ENCODE measurements at places on chromosomes 5 and 9.

- no peak for DNase-seq
Measured at GRCh38 chr5:39513236-39513635, 88.5 kb upstream of the DAB2 start.

DNA sequence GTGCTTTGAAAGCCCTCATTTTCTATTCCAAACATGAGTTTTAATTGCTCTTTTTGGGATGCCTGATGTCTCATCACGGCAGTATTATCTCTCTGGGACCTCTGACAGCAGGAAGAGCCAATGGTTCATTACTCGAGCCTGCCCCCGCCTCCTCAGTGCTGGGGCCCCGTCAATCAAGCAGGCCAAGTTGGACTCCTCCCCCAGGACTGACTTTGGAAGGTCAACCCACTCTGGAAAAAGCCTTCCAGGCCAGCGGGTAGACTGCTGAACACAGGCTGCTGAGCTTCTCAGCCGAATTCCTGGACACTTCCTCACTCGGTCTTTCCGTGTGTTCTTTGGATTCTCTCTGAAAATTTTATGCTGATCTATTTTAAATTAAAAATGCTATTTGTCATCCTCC lies 9.5 kb upstream of the BARHL1 start:
- peak; percentile 64 for DNase-seq

GRCh38 chr9:98310752-98311392 lies 55.4 kb upstream of the TBC1D2 start:
- no peak for DNase-seq

DNA sequence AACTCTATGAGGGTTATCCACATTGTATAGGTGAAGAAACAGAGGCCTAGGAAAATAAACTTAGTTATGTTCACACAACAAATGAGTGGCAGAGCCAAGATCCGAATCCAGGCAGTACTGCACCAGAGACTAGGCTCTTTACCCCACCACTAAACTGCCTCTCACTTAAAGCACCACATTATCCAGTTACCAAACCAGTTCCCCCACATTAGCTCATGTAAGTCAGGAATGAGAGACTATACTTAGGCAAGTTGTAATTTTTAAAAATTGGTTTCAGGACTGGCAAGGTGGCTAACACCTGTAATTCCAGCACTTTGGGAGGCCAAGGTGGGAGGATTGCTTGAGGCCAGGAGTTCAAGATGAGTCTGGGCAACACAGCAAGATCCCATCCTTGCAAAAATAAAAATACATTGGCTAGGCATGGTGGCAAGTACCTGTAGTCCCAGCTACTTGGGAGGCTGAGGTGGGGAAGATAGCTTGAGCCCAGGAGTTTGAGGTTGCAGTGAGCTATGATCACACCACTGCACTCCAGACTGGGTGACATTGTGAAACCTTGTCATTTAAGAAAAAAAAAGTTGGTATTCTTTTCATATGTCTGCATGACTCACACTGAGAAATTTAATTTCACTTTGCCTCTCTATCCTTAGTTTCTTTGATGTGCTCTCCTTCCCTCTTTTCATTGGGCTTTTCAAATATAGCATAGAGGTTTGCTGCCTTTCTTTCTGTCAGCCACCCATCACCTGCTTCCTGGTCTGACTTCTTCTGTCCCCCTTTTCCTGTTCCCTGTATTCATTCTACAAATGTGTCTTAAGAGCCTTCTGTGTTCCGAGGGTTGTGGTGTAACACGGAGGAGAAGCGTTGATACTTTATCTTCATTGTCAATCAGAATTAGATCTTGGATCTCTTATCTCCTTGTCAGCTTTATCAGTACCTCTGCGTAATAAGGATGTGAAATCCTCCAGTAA lies 64.7 kb downstream of the ERMP1 start:
- DNase-seq, result no peak

GRCh38 chr9:134775081-134775951 lies 105.3 kb upstream of the FCN2 start:
- DNase-seq, result no peak

- no peak for DNase-seq
Measured at GRCh38 chr9:79189511-79189924, 382.2 kb upstream of the TLE4 start.

GRCh38 chr5:139171779-139172404 lies 26.3 kb downstream of the SIL1 start:
- DNase-seq, result no peak

- peak; percentile 96 for DNase-seq
Measured at GRCh38 chr9:135971892-135972291, 10.7 kb upstream of the UBAC1 start.

DNA sequence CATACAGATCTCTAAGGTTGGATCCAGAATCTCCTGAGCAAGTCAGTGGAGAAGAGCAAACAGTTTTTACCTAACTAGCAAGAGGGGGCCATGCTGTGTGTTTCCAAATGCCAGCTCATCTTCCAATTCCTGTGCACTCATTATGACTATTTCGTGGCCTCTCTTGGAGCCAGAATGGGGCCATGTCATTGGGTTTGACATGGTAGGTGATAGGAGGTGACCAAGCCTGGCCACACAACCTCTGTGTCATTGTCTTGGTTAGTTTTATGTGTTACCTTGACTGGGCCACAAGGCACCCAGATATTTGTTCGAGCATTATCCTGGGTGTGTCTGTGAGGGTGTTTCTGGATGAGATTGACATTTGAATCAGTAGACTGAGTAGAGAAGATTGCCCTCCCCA lies 206.2 kb downstream of the HSPA4 start:
- DNase-seq, result no peak
